ENCODE measurements at places on chromosomes 11 and 22. TPM values are rescaled to one million over a fixed set of nuclear protein-coding genes. Genes with fewer than 3 reads are reported as not detected.
A peak's percentile ranks its signal among the peaks of the same experiment; 100 is the strongest.

The OR51I1 gene
- total RNA-seq = not detected

GRCh38 chr11:72831521-72832300 lies 17.5 kb downstream of the ATG16L2 start:
- H3K27me3 ChIP-seq = no peaks in the 10 kb centered on the region
- peaks cover 77% of the 10 kb centered on the region for H3K36me3 ChIP-seq
- no peak for DNase-seq
- no peak overlapping the region for H3K4me3 ChIP-seq

The SHISA8 gene
- 10.9 TPM for total RNA-seq

DNA sequence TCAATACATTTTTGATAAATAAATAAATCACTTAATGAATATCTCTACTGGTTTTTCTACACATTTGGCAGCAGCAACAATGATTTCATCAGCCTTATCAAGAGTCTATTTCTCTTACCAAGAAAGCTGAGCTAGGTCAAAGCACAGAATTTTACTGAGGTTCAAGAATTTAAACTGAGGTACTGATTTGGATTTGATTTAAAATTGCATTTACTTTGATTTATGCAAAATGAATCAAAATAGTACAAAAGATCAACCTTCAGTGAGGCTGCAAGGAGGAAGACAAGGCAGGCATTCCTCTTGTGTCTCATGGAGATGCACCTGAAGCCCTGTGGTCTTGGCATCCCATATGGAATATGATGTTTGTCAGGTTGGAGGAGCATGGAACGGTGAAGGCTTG lies 15.5 kb upstream of the EP300 start:
- H3K27ac ChIP-seq = no peak overlapping the region
- peaks cover 27% of the 10 kb centered on the region for H3K4me1 ChIP-seq
- H3K27me3 ChIP-seq = no peaks in the 10 kb centered on the region

The FBLN1 gene
- total RNA-seq = not detected

- no peaks in the 10 kb centered on the region for H3K27me3 ChIP-seq
- H3K4me3 ChIP-seq = peak overlapping the region; percentile 79
- H3K36me3 ChIP-seq = peaks cover 16% of the 10 kb centered on the region
These were observed 5.4 kb downstream of the RELT start for GRCh38 chr11:73381589-73381988.

GRCh38 chr22:20777420-20778177 lies 3.7 kb downstream of the SERPIND1 start:
- H3K4me3 ChIP-seq = no peak overlapping the region
- no peaks in the 10 kb centered on the region for H3K4me1 ChIP-seq
- no peak for DNase-seq
- H3K27me3 ChIP-seq = no peaks in the 10 kb centered on the region
- no peak overlapping the region for H3K27ac ChIP-seq

DNA sequence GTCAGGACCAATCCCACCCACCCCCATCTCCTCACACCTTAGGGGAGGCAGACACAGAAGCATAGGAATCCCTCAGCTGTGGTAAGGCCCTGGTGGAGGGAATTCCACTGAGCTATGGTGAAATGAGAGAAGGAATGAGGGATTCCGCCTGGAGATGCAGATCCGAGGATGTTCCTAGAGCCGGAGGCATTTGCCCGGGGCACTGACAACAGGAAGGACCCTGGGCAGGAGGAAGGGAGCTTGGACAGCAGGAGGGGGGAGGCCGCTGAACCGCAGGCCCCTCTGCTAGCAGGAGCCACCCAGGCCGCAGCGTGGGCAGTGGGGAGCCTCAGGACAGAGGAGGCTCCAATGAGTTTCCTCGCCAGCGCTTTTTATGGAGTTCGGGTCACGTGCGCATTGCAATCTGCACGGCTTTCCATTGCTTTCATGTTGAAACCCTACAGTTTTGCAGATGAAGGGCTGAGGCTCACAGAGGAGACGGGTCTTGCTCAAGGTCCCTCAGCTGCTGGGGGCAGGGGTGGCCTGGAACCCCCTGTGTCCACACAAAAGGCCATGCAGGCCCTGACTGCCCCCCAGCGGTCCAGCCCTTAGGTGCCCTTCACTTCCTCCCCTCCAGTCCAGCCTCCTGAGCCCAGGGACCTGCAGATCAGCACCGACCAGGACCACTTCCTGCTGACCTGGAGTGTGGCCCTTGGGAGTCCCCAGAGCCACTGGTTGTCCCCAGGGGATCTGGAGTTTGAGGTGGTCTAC lies 15.5 kb downstream of the CSF2RB start:
- no peak overlapping the region for H3K4me3 ChIP-seq
- H3K27ac ChIP-seq = no peak overlapping the region
- no peak for DNase-seq
- peaks cover 90% of the 10 kb centered on the region for H3K36me3 ChIP-seq

The LGR4 gene
- total RNA-seq = 3.0 TPM

The CENATAC gene
- 66.4 TPM for total RNA-seq

The GGTLC3 gene
- not detected for total RNA-seq

The OR2AT4 gene
- total RNA-seq = not detected

DNA sequence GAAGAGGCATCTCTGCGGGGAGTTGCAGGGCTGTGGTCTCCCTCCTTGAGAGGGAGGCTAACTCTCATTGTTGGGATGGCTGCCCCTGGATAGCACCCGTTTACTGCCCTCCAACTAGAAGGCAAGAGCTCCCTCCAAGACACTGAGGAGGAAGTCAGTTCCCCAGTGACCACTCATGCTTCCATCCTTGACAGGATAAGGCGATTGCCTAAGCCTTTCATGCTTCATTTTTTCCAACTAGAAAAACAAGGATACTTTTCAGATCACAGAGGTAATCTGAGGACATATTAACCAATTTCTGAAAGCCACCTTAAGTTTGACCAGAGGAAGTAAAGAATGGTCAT lies 186.6 kb downstream of the MAML2 start:
- peaks cover 8% of the 10 kb centered on the region for H3K36me3 ChIP-seq
- H3K4me3 ChIP-seq = peak overlapping the region; percentile 64
- DNase-seq = no peak
- peak overlapping the region; percentile 79 for H3K27ac ChIP-seq

GRCh38 chr22:20268279-20269012 lies at the start of gene RTN4R:
Gene RTN4R (minus strand): TSS chr22:20268318. CDS start chr22:20268092, 226 bp downstream.
- no peaks in the 10 kb centered on the region for H3K36me3 ChIP-seq
- H3K4me3 ChIP-seq = peak within 1 kb of the TSS; percentile 65
- peaks cover 8% of the 10 kb centered on the region for H3K27me3 ChIP-seq
- peak; percentile 64 for DNase-seq
- no peak within 1 kb of the TSS for H3K27ac ChIP-seq

DNA sequence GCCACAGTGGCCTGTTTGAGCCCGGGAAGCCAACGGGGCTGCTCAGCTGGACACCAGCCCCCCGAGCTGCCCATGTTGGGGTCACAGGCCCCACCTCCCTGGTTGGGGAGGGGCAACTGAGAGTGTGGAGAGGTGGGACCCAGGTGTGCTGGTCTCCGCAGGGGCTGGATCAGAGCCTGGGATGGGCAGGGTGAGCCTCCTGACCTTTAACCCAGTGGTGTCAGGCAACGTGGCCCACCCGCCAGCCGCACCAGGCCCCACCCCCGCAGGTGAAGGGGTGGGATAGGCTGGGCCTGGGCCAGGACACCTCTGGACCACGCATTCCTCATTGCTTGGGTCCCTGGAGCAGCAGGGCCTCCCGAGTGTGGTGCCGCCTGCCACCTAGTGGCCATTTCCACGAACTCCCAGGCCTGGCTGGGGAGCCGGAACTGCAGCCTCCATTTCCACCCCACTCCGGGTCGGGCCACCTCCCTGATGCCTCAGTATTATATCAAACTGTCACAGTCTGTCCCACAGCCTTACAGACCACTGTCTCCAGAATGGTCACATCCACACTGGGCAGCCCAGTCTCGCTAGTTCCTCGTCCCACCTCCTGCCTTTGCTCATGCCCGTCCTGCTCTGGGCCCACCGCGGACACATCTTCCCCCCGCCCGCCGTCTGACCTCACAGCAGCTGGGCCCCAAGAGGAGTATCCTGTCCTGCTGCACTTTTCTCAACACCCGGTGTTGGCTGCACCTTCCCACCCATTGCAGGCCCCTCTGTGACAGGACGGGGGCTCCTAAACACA lies 13.3 kb upstream of the PPP6R3 start:
- DNase-seq = peak; percentile 74
- H3K27ac ChIP-seq = no peak overlapping the region
- no peak overlapping the region for H3K4me3 ChIP-seq
- peaks cover 13% of the 10 kb centered on the region for H3K4me1 ChIP-seq
- no peaks in the 10 kb centered on the region for H3K36me3 ChIP-seq
- H3K27me3 ChIP-seq = no peaks in the 10 kb centered on the region

DNA sequence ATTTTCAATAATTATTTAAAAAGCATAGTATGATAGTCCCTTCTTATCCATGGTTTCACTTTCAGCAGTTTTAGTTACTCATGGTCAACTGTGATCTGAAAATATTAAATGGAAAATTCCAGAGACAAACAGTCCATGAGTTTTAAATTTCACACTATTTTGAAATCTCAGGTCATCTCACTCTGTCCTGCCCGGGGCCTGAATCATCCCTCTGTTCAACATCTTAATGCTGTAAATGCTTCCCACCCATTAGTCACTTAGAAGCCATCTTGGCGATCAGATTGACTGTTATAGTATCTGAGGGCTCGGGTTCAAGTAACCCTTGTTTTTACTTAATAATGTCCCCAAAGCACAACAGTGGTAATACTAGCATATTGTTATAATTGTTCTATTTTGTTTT lies 1509.3 kb downstream of the FAM181B start:
- DNase-seq = no peak
- no peak overlapping the region for H3K27ac ChIP-seq
- H3K4me3 ChIP-seq = no peak overlapping the region
- no peaks in the 10 kb centered on the region for H3K27me3 ChIP-seq
- no peaks in the 10 kb centered on the region for H3K4me1 ChIP-seq

The SRSF8 gene
- total RNA-seq = 40.6 TPM

DNA sequence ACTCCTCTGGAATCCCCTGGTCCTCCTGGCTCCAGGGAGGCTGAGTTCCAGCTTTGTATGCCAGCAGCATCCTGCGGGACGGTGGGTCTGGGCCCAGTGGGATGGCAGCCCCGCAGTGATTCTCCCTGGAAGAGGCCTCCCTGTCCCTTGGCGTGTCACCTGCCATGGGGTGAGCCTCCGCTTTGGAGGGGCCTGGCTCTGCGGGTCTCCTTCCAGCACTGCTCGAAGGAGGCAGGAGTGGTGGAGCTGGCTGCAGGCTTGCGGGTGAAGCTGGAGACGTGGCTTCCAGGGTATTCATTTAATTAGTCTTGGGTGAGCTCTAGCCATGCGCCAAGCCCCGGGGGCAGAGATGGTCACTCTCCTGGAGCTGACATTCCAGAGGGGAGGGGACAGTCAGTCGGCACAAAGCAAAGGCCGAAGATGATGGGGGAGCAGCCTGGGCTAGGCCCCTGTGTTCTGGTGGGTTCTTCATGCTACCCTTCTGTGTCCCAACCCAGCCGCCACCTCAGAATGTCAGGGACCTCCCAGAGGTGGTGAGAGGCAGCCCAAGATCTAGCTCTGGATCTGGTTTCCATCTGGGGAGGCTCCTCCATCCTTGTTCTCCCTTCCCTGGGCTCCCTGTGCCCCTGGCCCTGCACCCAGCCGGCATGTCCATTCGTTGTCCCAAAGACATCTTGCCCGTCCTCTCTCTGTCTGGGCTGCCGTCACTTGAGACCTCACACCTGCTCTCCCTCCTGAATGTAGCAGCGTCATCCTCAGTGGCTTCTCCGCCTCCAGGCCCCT lies 1332.5 kb downstream of the BRD1 start:
- H3K27ac ChIP-seq = no peak overlapping the region
- H3K36me3 ChIP-seq = no peaks in the 10 kb centered on the region
- peaks cover 43% of the 10 kb centered on the region for H3K27me3 ChIP-seq
- H3K4me1 ChIP-seq = peaks cover 7% of the 10 kb centered on the region
- H3K4me3 ChIP-seq = no peak overlapping the region
- no peak for DNase-seq

DNA sequence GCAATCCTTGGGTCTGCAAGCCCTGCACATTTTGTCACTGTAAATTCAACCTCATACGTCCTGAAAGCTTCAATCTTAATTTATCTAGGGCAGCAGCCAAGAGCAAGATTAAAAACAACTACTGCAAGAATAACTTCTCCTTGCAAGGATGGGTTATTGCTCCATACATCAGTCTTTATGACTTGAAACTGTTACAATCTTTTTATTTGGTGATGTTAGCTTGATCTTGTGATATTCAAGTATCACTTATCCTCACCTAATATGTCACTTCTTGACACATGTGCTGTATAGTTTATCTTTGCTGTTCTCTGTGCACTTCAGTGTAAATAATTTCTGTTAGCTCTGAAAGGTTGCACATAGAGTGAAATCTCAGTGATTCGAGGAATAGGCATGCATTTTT lies 14.7 kb upstream of the APLP2 start:
- peaks cover 25% of the 10 kb centered on the region for H3K27me3 ChIP-seq
- H3K36me3 ChIP-seq = no peaks in the 10 kb centered on the region
- H3K27ac ChIP-seq = no peak overlapping the region
- no peaks in the 10 kb centered on the region for H3K4me1 ChIP-seq
- H3K4me3 ChIP-seq = no peak overlapping the region
- no peak for DNase-seq

DNA sequence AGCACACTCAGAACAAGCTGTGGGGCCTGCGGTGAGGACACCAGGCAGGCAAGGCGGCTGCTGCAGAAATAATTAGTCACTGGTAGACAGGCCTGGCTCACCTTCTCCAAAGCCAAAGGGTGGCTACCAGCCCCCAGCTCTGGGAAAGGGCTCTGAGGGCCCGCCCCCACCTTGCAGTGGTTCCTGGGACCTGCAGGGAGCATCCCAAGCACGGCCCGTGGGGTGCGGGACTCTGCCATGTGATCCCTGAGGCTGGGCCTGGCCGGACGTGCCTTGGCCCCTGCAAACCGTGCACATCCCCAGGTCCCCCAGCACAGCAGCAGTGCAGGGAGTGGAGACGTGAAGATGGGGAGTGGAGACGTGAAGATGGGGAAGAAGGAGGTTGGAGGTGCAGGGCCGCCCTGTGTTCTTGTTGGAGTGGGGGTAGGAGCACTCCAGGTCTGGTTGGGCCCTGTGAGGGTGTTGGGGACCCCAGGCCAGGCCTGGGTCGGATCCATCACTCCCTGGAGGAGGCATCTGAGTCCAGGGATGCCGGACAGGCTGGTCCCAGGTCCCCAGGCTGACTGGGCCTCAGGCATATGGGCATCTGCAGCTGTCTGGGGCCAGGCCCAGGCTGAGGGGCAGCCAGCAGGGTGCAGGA lies 41.9 kb downstream of the RTN4R start:
- no peak overlapping the region for H3K4me3 ChIP-seq
- no peak for DNase-seq
- H3K27ac ChIP-seq = no peak overlapping the region
- no peaks in the 10 kb centered on the region for H3K36me3 ChIP-seq
- H3K4me1 ChIP-seq = no peaks in the 10 kb centered on the region

GRCh38 chr22:33882991-33883390 lies 37.3 kb downstream of the LARGE1 start:
- H3K27me3 ChIP-seq = no peaks in the 10 kb centered on the region
- H3K4me3 ChIP-seq = no peak overlapping the region
- H3K4me1 ChIP-seq = peaks cover 29% of the 10 kb centered on the region
- H3K27ac ChIP-seq = no peak overlapping the region
- no peak for DNase-seq
- H3K36me3 ChIP-seq = no peaks in the 10 kb centered on the region

The CHRM1 gene
- not detected for total RNA-seq

- H3K4me3 ChIP-seq = no peak overlapping the region
- H3K4me1 ChIP-seq = peaks cover 75% of the 10 kb centered on the region
- no peaks in the 10 kb centered on the region for H3K27me3 ChIP-seq
- H3K36me3 ChIP-seq = peaks cover 22% of the 10 kb centered on the region
- no peak overlapping the region for H3K27ac ChIP-seq
These were observed 9.0 kb downstream of the TRIM44 start for GRCh38 chr11:35671396-35672127.

The CREB3L1 gene
- not detected for total RNA-seq
